ENCODE measurements at places on chromosomes 16 and 17.

GRCh38 chr16:74309789-74310781 lies 13.5 kb downstream of the PSMD7 start:
- DNase-seq: peak; percentile 39

GRCh38 chr17:75601057-75601987 lies 13.7 kb downstream of the MYO15B start:
- peak; percentile 54 for DNase-seq

DNA sequence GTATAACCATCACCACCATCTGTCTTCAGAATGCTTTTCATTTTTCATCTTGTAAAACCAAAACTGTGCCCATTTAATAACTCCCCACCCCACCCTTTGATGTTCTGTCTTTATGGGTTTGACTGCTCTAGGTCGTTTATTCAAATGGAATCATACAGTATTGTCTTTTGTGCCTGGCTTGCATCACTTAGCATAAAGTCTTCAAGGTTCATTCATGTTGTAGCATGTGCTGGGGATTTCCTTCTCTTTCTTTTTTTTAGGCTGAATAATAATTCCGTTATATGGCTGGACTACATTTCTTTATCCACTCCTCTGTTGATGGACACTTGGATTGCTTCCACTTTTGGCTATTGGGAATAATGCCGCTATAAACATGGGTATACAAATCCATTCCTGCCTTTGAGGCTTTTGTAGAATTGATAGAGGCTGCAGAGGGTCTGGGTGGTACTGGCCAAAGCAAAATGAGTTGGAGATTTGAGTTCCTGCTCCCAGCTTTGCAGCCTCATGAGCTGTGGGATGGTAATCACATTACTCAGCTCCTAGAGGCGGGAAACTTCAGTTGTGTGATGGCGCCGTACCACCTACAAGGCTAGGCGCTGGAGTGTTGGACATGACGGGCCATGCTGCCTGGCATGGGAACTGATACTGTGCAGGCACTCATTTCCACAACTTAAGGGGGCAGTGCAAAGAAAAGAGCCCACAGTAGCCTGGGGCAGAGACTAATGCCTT lies 64.8 kb downstream of the CLEC16A start:
- no peak for DNase-seq

GRCh38 chr17:49204516-49204915 lies 5.9 kb downstream of the GNGT2 start:
- no peak for DNase-seq

DNA sequence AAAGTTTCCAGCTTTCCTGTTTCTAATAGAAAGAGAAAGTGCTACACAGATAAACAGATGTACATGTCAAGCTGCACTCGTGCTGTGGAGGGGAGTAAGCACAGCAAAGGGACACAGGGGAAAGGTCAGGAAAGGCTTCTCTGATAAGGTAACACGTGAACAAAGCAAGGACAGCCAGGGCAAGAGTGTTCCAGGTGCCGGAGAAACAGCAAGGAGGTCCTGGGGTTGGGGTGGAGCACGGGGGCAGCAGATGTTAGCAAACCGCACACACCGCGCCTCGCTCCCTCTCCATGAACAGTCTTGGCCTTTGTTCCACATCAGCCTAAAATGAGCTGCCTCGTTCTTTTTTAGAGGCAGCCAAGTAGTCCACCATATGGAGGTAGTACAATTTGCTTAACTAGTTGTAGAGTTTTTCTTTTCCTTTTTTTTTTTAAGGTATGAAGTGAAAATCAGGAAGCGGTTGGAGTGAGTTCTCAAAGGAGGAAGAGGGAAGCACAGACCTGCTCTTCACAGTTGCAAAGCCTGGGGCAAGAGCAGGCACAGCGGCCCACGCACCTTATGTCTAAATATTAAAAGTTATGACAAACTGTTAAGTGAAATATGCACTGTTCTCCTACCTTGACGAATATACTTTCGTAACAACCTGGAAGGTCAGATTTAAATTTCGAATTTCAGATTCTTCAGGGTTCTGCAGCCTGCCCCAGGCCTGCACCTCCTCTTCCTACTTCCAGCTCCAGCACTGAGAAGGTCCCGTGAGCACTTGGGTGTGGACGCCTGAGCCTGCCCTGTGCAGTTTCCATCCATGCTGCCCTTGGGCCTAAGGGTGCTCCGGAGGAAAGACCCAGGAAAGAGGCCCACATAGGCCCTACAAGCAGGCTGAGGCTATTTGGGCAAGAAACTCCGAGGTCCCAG lies 41.5 kb upstream of the RPH3AL start:
- DNase-seq: no peak

- no peak for DNase-seq
These were observed 38.9 kb upstream of the METTL9 start for GRCh38 chr16:21560462-21560861.

- peak; percentile 68 for DNase-seq
These were observed 43.9 kb upstream of the TEX2 start for GRCh38 chr17:64306850-64307463.

GRCh38 chr17:74297941-74298340 lies 23.9 kb downstream of the DNAI2 start:
- no peak for DNase-seq

DNA sequence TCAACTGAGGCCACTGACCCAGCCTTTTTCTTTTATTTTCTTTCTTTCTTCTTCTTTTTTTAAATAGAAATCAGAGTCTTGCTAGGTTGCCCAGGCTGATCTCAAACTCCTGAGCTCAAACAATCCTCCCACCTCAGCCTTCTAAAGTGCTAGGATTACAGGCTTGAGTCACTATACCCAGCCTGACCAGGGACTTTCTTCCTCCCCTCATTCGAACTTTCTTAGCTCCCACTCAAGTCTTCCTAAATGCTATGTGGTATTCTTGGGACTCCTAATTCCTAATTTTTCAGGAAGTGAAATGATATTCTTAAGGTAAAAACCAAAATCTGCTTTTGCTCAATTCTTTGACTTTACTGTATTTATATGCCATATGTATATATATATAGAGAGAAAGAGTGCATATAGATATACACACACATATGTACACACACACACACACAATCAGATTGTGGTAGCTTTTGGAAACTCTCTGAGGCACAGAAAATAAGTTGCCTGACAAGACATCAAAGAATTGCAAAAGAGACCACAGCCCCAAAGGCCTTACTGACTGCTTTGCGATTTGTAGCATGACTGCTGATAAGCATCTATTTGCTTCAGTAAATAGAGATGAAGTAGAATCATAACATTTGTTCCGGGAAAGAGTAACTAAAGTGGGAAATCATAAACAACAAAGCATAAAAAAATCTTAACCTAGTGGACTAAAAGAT lies 9.5 kb upstream of the AMZ2 start:
- DNase-seq: no peak

DNA sequence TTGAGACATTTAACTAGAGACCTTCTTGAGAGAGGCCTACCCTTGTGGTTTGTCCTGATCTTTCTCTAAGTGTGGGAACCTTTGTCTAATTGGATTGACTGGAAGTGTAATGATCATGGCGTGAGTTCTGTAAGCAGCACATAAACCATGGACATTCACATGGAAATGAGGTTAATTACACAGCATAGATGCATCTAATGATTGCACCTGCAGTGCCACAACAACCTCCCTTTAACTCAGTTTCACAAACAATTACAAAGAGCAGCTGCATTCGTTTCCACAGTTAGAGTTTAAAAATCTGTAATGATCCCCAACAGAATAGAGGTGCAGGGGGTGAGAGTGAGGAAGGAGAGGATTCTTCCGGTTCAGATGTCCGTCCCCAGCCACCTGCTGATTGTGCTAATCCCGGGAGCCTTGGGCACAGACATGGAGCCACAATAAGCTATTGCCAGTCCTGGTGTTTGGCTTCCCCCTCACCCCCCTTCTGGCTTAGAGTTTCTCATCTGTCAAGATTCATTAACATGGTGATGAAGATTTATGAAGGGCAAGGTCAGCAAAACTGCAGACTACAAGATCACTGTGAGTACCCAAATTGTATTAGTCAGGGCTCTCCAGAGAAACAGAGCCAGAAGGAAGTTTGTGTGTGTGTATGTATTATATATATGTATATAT lies 659.2 kb upstream of the SOX9 start:
- peak; percentile 38 for DNase-seq

DNA sequence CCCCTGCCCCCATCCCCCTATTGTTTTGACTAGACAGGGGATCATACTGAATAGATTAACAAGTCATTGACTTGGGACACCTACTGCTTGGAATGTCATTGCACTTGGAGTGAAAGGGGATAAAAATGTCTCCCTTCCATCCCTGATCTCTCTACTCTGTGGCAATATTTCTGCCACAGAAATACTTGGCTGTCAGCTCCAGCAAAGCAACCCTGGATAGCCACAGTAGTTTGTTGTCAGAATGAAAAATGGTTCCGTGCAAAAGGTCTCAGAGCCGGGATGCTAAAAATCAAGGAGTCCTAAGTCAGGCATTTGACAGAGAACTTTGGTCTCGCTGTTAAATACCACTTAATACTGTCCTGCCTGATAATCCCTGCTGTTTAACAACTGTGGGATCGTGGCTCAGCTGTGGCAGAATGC lies 722.0 kb upstream of the SOX9 start:
- DNase-seq: no peak

GRCh38 chr17:72898725-72899124 lies 193.8 kb downstream of the SLC39A11 start:
- no peak for DNase-seq

DNA sequence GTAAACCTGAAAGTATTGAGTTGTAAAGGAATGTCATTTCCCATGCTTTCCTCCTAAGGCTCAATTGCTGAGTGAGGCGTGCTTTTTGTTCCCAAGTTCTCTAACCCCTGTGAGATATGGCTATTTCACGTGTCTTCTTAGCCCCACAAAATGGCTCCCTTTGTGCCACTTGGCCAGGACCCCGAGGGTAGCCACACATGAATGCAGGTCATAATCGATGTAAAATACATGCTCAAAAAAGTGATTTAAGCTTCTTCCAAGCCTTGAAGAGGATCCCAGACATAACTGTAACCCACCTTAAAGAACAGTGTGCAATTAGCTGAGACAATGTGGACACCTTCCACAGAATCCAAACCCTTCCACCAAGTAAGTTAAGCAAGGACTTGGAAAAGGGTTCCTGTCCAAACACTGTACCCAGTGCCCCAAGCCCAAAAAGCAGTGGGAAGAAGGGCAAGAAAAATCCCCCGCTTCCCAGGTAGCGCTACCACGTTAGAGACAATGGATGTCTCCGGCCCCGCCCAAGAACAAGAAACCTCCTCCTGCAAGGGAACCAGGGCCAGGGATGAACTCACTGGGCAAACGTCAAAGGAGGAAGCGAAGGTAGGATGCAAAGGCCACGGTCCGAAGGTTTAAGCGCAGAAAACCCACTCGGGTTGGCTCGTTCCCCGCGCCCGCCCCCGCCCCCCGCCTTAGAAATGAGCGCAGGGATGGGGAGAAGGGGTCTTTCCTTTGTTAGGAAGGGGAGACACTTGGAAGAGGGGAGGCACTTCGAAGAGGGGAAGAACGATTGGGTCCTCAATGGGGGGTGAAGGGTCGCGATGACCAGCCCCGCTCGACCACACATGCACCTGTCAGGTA lies 1.2 kb downstream of the JPT1 start:
- no peak for DNase-seq

- no peak for DNase-seq
These were observed 2.5 kb downstream of the RSL1D1 start for GRCh38 chr16:11848842-11849241.

DNA sequence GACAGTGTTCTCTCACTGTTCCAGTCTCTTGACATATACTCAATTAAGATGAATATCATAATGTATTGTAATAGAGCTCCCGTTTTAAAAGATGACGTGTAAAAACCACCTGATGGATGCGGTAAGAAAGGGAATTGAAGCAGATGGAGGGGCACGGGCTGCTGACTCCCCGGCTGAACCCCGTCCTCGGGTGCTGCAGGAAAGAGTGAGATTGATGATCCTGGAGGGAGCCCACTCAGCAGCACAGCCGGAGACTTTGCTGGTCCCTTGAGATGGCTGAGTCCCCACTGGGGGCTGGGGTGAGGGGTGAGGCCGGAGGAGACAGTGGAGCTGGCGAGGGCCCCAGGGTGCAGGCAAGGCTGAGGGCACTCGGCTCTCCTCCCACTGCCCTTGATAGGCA lies 217.4 kb downstream of the RPTOR start:
- DNase-seq: no peak

- DNase-seq: no peak
These were observed 33.7 kb downstream of the TRIM25 start for GRCh38 chr17:56880133-56880532.

DNA sequence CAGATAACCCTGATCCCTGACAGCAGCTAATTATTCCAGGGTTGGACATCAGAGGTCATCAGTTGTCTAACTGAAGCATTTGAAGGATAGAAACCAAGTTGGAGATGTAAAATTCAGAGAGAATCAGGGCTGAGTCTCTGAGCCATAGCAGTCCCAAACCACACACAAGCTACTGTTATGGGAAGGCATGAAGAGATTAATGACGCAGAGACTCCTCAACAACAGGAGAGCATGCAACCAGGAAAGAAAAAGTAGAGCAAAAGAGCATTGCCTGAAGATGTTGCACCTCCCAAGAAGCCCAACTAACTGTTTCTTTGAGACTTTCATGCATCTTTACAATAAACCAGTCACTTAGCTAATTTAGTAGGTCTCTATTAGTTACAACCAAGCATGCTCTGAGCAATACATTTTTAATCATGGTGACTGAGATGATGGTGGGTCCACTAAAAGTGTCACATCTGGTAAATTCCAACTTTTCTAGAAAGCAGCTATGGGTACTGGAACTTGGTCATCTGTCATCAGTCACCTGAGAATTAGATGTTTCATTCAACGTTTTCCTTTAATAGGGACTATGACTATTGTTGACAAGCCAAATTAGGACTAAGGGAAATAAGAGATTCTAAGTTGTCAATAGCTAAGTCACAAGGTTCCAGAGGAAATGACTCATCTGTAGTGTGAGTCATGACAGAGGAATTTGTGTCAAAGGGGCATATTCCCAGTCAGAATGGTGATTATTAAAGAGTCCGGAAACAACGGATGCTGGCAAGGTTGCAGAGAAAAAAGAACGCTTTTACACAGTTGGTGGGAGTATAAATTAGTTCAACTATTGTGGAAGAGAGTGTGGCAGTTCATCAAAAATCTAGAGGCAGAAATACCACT lies 239.8 kb downstream of the CHD9NB start:
- DNase-seq: no peak

GRCh38 chr17:57243171-57243622 lies 13.1 kb upstream of the MSI2 start:
- DNase-seq: peak; percentile 79

GRCh38 chr16:86455116-86455515 lies 55.2 kb upstream of the FOXF1 start:
- no peak for DNase-seq

DNA sequence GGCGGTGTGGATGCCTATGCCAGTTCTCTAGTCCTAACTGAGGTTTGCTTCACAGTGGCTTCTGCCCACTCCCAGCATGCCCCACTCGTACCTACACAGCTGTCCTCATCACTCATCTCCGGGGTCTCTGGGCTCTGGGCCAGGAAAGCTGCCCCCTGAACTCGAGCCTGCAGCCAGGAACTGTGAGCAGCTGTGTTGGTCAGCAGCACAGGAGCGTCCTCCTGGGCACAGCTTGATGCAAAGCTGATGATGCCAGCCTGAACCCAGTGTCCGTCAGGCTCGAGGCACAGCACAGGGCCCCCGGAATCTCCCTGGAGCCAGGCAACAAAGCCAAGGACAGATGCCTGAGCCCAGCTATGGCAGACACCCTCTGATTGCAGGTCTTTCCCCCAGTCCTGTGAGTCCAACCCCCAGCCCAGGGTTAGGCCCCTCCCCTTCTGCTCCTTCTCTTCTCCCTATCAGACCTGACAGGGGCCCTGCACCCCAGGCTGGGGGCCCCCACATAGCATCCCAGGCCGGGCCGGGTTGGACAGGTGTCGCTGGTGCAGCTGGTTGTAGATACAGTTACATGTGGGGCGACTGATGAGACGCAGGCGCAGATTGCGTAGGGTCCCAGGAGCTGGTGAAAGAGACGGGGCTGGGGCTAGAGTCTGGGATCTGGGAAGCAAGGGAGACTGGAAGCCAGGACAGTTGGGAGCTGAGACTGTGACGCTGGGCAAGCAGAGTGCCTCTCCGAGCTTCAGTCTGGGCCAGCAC lies 2.7 kb downstream of the PRSS53 start:
- no peak for DNase-seq

Measured in neuronal stem cell (in vitro differentiated cells).